ENCODE measurements at places on chromosomes 5 and 9.
A peak's percentile ranks its signal among the peaks of the same experiment; 100 is the strongest.

DNA sequence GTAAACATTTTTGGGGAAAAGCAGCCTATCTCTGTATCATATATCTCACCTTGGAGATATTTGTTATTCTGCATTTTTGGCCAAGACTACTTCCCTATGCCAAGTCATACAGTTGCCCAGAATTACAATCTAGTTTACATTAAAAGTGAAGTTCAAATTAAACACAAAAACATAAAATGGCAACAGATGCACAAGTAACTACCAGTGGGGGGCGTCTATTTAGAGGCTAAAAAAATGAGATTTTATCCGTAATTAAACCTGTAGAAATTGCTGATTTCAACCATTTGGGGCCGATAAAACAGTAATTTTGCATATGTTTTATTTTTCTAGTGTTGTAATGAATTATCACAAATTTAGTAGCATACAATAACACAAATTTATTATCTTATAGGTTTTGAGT is 787.1 kb upstream of the CHD1 start:
- no peak for DNase-seq

DNA sequence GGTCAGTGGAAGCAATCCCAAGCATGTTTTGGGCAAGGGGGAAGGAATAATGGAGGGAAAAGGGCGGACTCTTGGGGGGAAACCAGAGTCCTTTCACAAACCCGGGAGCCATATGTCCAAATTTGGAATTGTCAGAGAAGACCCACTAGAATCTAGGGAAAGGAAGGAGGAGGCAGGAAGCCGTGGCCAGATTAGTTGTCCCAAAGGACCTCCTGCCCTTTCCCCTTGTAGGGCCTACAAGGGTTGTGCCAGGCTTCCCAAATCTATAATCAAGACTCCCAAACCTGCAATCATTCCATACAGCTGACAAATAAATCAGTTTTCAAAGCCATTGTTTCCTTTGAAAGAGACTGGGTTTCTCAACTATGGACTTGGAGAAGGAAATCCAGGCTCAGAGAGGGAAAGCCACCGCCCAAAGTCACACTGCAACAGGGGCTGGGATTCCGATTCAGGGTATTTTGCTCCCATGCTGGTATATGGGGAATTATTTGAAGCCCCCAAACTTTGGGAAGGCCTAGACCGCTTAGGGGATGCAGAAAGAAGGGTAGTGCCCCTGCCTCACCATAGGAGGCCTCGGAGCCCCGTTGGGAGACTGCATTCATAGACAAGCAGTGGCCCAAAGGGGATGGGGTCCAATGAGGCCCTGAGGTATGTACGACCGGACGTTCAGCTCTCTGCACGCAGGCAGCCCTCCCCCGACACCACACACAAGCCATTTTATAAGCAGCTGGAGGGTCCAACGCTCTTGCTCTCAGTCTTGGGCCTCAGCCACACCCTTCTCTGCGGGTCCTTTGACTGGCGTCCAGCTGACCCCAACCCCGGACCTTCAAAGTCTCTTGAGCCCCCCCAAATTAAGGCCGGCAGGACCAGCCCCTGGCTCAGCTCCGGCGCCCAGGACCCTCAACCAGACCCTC is 815 bp downstream of the ANXA6 start:
- DNase-seq = no peak

DNA sequence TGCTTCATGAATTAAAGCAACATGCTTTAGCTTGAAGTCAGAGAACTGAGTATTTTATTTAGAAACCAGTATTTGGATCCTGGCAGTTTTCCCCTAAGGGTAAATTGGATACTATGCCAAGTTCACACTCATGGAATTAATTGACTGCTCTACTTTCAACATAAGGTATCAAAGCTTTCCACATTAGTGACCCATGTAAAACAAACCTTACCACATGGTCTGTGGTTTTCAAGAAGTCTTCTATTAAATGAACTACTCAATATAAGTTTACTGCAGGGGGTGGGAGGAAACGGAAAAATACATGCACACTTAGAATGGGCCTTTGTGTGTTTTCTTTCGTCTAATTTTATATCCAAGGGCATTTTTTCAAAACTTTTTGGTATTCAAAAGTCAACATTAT is 232.0 kb upstream of the FBXL7 start:
- DNase-seq = no peak

DNA sequence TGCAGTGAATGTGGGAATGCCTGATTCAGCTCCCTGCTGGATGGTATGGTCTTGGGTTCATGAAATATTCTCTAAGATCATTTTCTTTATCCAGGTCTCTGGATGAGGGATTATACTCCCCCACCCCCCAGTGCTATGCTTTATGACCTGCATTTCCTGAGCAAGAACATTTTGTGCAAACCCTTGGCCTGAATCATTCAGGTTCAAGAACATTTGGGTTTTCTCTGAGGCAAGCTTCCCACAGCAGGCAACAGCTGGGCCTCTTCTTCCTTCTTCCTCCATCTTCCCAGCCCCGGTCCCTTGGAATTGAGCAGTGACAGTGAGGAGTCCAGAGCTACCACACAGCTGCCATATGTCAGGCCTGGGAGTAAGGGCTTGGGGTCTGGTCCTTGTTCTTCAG is 58.6 kb upstream of the TNFSF15 start:
- no peak for DNase-seq

GRCh38 chr9:103261951-103262350 is 266.8 kb downstream of the CYLC2 start:
- no peak for DNase-seq

DNA sequence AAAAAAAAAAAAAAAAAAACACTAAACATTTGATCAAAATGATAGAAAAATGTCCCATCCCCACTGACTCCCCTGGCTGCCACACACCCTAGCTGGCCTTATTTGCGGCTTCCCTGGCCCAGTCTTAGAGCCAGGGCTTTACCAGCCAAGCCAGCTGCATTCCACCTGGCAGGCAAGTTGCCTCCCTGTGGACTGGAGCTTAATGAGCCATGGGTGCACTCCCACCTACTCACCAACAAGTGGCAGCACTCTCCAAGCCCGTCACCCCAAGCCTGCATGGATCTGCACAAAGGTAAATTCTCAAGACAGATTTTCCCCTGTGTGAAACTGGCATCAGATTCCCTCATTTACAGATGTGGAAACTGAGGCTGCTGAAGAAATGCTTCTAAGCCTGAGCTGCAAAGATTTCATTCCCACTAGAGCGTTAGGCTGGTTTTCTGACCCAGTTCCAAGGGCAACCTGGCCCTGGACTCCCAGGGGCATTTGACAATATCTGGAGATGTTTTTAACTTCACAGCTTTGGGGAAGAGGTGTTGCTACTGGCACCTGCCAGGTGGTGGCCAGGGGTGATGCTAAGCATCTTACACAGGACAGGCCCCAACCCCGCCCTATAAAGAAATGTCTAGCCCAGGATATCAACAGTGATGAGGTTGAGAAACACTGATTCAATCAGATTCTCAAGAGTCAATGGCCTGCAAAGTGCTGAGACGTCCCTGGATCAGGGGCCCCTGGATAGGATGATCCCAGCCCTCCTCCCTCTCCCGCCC is 21.9 kb upstream of the VDAC1 start:
- DNase-seq = peak; percentile 11

- no peak for DNase-seq
Measured at GRCh38 chr9:129141066-129142041, 30.1 kb downstream of the PTPA start.

GRCh38 chr5:115825948-115826347 is 9.5 kb upstream of the CDO1 start:
- no peak for DNase-seq

GRCh38 chr5:66987126-66987525 is 209.5 kb downstream of the CD180 start:
- DNase-seq = no peak

GRCh38 chr9:10605388-10605787 is 7.4 kb downstream of the PTPRD start:
- no peak for DNase-seq

DNA sequence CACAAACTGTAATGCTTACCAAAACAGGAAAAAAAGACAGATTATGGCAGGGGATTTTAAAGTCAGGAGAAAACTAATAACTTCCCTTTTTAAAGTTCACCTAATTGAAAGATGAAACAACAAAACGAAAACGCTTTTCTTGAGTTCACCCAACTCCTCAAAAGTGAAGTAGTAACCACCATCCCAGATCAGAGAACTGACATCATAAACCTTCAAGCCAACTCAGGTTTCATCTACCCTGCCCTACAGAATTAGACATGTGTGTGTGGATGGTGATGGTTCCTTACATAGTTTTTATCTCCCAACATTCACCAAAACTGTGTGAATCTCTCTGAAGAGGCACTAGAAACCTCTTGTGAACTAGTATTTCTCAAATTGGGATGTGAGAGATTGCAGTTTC is 195.2 kb upstream of the PTGER4 start:
- DNase-seq = no peak

DNA sequence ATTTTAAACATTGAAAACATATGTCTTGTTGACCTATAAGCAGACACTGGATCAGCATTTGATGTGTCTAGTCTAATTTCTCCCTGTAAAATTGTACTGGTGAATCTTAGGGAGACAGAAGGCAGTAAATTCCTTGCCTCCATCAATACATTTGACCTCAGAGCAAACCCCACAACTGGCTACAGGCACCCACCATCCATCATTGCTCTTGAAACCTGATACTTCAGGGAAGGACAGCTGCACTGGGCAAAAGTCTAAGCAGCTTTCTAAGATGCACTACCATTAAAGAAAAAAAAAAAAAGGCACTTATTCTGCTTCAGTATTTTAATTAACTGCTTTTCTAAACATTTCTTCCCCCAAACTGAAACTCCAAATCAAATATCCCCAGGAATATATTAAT is 1051.3 kb upstream of the DMAC1 start:
- no peak for DNase-seq

DNA sequence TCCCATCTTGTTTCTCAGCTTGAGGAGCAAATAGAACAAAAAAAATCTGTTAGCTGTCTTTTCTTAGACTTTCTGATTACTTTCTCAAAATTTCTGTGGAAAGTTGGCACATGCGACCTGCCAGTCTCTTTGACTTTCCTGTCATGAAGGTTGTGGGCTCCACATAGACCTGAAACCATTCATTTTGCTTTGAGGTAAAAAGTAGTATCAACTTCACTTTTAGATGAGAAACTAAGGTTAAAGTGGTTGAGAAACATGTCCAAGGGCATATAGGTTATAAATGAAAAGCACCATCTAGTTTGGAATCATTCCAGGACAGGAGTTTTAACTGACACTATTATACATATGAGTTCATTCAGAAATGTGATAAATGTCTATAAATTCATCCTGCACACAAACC is 42.7 kb downstream of the ST8SIA4 start:
- no peak for DNase-seq

GRCh38 chr5:142056816-142057696 is 44.2 kb upstream of the GNPDA1 start:
- DNase-seq = no peak

DNA sequence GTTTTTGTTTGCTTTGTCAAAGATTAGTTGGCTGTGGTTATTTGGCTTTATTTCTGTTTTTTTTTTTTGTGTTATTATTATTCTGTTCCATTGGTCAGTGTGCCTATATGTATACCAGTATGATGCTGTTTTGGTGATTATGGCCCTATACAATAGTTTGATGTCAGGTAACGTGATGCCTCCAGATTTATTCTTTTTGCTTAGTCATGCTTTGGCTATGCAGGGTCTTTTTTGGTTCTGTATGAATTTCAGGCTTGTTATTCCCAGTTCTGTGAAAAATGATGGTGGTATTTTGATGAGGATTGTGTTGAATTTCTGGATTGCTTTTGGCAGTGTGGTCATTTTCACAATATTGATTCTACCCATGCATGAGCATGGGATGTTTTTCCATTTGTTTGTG is 312.8 kb downstream of the TAF11L14 start:
- no peak for DNase-seq

- no peak for DNase-seq
Measured at GRCh38 chr9:110864011-110864410, 174.3 kb downstream of the LPAR1 start.

- DNase-seq = no peak
Measured at GRCh38 chr9:31034311-31034710, 1350.1 kb upstream of the ACO1 start.

DNA sequence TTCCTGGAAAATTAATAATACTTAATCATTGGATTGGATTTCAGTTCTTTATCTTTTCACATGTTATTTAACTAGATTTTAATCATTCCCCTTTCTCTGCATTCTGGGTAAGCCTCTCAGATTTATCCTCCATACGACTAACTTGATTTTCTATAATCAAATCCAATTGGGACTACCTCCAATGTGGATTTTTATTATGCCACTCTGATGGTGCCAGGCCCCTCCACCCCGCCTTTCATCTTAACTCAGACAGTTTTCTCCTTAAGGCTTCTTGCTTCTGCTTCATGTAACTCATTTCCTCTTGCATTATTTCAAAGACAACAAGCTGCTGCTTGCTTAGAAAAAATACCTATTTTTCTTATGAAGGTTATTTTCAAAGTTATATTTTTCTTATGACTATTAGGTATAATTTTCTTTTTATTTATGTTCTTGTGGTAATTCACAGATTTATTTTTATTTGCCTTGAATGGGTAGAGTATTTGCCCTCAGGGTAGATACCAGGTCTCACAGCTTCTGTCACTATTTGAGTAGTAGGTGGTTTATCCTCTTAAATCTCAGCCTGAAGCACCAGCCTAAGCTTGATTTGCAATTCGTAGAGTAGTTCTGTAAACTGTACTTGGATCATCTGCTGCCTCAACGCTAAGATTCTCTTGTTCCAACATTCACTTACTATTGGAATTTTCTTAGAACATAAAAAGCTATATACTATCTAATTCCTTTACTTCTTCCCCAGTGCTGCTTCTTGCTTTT is 659.0 kb upstream of the ARRDC3 start:
- DNase-seq = no peak

DNA sequence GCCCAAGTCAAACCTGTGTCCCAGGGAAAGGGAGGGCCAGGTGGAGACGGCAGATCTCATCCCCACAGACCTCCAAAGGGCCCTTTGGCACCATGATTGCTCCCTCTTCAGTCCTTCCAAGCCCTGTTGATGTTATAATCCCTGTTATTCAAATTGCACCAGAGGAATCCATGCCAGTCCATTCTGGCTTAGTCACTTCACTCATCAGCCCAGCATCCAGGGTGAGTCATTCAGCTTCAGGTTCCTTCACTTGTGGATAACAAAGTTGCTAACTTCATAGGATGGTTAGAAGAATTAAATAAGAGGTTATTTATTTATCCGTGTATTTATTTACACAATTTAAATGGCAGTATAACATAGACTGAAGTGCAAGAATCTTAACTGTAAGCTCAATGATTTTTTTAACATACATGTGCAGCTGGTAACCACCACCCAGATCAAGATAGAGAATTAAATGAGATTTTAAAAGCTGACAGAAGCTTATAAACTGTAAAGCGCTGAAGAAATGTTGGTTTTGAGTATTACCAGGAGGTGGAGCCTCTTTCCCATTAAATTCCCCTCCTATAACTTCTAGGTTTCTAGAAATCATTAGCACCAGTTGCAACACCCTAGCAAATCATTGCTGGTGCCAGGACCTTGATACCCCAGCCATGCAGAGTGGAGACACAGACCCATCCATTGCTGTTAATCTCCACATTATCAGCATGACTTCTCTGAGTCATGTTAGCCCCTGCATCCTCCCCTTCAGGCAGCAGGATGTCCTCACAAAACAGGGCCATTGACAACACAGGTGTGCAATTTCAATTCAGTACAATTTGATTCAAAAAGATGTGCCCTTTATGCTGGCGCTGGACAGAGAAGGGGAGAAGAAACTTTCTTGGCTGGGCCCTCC is 77.4 kb downstream of the SEC61B start:
- DNase-seq = no peak

GRCh38 chr5:102807878-102808502 is 52.9 kb downstream of the PAM start:
- DNase-seq = no peak

- no peak for DNase-seq
Measured at GRCh38 chr9:104608336-104608735, 2.9 kb upstream of the OR13C2 start.
